CD4-positive, alpha-beta T cell (primary cell): ENCODE measurements at places on chromosomes 1 and 21.

DNA sequence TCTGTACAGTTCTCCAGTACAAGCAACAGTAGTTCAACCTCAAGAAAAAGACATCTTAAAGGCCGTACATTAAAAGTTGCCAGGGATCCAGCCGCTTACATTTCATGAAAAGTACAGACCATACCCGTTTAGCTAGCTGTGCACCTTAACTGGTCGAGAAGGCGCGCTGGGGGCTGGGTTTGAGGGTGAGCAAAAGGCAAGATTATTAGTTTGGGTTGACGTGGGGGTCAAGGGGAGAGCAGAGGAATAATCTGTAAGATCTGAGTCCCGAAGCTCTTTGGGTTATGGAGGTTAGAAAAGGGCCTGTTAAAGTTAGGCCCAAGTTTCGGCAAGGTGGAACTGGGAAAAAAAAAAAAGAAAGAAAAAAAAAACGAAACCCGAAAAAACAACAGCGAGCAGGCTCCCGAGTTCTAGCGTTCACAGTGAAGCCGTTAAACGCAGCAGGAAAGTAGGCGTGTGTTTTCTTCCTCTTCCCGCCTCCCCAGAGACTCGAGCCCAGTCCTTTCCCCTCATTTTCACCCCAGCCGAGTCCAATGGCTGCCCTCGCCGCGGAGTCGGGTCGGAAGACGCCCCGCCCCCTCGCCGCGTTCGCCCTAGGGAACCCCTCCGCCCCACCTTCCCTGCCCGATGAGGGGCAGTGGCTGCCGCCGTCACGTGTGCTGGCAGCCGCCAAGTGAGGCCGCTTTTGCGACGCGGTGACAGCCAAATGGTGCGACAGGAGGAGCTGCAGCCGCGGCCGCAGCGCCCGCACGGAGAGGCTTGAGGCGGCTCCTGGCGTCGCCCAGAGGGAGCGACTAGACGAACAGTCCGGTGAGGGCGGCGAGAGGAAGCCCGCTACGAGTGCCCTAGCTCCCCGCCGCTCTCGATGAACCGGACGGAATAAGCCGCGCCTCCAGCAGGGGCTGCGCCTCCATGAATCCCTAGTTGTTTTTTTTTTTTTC is at the start of gene PKN2:
TSS of gene PKN2 (plus strand) at position 733 of the 941 bp plus-strand sequence. CDS start 308 bp downstream, outside the sequence.
- DNase-seq: peak; percentile 93

GRCh38 chr1:205074513-205074912 is 9.7 kb downstream of the TMEM81 start:
- DNase-seq: no peak

- no peak for DNase-seq
These were observed 91.7 kb downstream of the NAV1 start for GRCh38 chr1:201630582-201630981.

DNA sequence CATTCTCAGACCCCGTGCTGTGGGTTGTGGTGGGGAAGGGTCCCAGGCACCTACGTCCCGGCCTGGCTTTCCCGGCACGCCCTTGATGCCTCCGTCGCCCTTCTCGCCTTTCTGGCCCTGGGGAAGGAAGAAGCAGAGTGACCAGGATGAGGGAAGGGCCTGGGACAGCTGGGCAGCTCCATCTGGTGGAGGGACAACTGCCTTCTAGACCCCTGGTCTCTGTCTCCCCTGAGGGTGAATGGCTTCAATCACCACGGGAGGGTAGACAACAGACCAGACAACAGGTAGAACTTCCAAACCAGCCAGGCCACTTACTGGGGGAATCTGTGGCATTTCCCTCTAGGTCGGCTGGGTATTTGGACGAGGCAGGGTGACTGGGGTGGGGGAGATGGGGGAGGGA is 11.9 kb downstream of the COL16A1 start:
- no peak for DNase-seq

DNA sequence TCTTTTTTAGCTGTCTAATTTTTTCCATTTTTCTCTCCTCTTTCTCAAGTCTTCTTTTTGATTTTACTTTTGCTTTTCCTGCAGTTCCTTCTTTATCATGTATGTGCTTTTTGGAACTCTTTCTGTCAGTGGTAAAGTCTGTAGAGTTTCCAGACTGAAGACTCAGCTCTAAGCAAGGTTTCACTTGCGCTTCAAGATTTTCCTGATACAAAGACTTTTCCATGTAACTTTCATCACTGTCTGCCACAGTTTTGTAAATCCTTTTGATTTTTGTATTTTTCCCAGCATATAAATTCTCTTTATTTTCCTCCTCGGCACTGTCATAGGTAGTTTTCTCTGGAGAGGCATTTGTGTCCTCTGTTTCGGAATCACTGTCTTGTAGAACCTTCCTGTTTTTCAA is 5.5 kb downstream of the CLSPN start:
- no peak for DNase-seq

- peak; percentile 32 for DNase-seq
These were observed 11.7 kb downstream of the TAGLN2 start for GRCh38 chr1:159913451-159914192.

GRCh38 chr1:17308593-17308992 is 596 bp downstream of the PADI4 start:
- no peak for DNase-seq

DNA sequence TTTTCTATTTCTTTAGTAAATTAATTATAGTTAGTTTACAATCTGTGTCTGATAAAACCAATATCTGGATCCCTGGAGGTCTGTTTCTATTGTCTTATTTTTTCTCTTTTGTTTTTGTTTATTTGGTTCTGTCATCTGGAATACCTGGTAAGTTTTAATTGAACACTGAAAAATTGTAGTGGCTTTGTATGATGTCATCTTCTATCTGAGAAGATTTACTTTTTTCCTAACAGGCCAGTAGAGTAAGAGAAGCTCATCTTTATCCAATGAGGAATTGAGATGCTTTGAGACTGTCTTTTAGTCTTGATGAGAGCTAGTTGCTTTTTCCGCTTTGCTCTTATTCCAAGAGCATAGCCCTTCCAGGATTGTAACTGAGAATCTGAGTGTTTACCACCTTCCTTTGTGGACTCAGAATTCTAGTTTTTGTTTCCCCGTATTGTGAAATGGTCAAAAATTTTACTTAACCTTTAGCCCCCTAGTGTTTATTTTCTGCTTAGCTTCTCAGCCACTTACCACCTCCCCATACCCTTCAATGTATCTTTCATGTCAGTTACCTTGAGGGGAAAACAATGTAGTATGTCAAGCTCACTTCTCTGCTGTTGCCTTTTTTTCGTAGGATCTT is 25.0 kb downstream of the PTGFRN start:
- no peak for DNase-seq

GRCh38 chr1:11749203-11749689 is 12.7 kb upstream of the C1orf167 start:
- peak; percentile 77 for DNase-seq

GRCh38 chr1:206498685-206499084 is 8.6 kb upstream of the RASSF5 start:
- no peak for DNase-seq

DNA sequence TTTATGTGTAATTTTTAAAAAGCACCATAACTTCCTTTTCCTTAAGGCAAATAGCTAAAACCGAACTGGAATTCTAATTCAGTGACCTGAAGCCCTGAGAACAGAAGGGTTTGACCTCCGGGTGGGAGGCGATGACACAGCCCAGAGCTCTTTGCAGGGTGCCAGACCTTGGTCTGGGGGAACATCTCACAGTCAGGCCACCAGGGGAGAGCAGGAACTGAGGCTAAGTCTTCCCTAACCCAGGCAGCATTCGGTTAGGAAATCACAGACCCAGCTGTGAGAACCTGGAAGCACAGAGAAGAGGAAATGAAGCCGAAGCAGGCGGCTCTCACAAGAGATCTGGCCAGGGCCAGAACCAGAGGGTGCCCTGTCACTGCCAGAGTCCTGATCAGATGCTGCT is 444.8 kb downstream of the TTLL7 start:
- DNase-seq: no peak

- no peak for DNase-seq
These were observed 16.4 kb downstream of the TP73 start for GRCh38 chr1:3668585-3669300.

- DNase-seq: no peak
These were observed 117.5 kb upstream of the HOOK1 start for GRCh38 chr1:59697150-59697800.
